ENCODE measurements at places on chromosomes 16 and 17. TPM values are rescaled to one million over a fixed set of nuclear protein-coding genes. Genes with fewer than 3 reads are reported as not detected.

- peak; percentile 21 for DNase-seq
Observed at GRCh38 chr16:58843675-58844074, 109.6 kb upstream of the GOT2 start.

- no peak for DNase-seq
Observed at GRCh38 chr16:49693445-49693844, 162.5 kb downstream of the ZNF423 start.

DNA sequence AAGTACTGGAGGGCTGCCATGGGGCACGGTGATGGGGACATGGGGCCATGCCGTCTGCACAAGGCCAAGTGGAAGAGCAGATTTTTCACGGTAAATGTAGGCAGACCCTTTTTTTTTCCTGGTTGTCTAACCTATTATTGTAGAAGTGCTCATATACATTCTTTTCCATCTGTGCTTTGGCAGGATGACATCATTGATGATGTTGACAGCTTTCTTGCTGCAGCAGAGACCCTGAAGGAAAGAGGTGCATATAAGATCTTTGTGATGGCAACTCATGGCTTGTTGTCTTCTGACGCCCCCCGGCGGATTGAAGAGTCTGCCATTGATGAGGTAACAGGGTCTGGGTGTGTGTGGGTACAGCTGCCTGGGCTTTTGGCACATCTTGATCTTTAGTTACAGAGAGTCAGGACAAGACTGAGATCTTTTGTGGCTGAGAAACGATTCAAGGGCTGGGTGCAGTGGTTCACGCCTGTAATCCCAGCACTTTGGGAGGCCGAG, 23.3 kb upstream of the SLC5A10 start:
- DNase-seq, result no peak

DNA sequence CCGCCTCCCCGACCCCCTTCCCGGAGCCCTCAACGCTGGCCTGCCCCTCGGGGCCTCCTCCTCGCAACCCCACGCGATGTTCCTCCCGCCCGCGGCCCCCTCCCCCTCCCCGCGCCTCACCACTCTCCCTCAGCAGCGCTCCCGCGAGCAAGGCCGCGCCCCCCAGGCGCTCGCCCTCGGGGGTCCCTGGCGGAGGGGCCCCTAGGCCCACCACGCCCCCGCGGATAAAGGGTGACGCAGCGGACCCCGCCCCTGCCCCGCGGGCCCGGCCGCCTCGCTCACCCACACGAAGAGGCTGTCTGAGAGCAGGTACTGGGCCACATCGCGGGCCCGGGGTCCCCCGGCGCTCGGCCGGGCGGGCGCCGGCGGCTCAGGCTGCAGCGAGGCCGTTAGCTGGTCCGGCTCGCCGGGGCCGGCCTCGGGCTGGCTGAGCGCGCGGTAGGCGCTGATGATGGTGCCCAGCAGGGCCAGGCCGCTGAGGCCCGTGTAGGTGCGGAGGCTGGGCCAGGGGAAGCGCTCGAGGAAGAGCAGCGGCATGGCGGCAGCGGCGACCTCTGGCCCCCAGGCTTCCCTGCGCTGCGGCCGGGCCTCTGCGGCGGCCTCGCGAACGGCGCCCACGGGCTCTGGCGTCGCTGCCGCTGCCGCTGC, 430 bp downstream of the AMFR start:
- DNase-seq, result peak; percentile 23

GRCh38 chr16:30658731-30659506, 688 bp downstream of the FBRS start:
- DNase-seq, result no peak

DNA sequence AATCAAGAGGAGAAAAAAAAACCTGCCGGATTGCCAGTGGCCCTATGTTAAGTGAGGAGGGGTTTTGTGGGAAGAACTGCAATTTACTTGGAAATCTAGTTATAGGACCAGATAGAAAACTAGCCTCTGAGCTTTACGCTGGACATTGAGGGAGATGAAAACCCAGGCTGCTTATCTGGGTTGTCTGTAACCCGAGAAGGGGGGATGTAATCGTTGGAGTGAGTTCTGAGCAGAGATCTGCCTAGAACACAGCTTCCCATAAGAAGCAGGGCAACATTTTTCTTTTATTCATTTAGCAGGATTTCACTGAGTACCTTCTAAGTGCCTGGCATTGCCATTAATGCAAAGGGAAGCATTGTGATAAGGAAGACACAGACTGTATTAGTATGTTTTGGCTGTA, 70.6 kb downstream of the KATNIP start:
- DNase-seq, result no peak

DNA sequence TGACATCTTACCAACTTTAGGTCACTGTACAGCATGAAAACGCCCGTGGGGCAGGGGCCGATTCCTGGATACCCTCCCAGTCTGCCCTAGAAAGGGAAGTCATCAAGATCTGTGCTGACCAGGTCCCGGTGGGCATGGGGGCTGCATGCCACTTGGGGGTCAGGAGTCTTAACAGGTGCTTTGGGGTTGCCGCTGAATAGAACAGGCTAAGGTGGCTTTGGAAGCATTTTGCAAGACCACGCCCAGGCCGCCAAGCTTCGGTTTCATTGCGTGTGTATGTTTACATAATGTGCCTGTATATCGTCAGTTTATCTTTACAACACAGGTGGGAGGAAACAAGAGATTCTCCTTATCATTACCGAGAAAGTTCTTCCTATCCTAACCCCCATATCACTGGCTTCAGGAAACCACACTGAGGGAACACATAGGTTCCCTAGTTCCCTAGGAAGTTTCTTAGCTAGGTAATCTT, 13.3 kb upstream of the USP36 start:
- no peak for DNase-seq

DNA sequence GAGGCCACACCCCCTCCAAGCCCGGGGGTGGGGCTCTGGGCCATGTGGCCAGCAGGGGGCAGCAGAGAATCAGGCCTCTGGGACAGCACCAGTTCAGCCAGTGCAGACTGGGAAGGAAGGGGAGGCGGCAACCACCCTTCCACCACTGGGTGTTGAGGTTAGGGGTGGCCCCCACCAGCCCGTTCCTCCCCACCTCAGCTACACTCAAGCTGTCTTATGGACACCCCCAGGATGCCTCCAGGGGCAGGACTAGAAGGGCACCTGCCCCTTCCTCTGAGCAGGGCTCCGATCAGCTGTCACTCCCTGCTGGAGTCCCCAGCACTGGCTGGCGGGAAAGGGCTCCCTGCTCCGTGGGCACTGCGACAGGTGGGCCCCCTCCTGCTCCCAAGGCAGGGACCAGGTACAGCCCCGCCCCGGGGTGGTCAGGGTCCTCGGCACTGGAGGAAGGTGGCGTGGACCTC, 21.8 kb downstream of the KATNB1 start:
- DNase-seq, result peak; percentile 51

- no peak for DNase-seq
Observed at GRCh38 chr16:55526441-55526840, 17.6 kb downstream of the LPCAT2 start.

GRCh38 chr17:29461483-29462206, 71.5 kb downstream of the TAOK1 start:
- no peak for DNase-seq

DNA sequence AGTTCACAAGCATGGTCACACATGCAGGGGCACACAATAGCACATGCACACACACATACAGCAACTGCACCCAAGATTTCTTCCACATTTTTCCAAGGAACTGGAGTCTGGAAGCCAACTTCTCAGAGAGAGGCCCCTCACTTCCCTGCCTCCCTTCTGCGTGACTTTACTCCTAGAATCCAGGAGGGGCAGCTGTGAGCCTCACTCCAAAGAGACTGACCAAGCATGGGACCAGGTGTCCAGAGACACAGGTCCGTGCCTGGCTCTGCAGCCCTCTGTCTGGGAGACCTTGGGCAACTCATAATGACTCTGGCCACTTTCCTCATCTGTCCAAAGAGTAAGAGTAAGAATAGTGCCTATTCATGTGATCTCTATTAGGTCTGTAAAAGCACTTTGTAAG, 104.7 kb upstream of the TMEM132E start:
- no peak for DNase-seq

DNA sequence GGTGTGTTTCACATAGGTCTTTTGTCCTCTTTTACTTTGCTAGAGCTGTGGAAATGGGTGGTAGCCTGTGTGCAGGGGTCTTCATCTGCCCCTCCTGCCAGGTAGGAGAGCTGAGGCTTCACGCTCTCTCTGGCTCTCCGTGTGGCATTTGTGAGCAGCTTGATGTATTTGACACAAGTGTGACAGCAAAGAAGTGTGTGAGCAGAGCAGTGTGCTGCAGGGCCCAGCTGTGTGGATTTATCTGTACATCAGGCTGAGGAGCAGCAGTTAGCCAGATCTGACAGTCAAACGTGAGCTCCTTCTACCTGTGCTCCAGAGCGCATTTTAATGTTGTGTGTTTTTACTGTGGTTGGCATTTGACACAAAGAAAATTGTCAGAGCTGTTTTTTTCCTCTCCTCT, 101.8 kb downstream of the FTO start:
- no peak for DNase-seq

DNA sequence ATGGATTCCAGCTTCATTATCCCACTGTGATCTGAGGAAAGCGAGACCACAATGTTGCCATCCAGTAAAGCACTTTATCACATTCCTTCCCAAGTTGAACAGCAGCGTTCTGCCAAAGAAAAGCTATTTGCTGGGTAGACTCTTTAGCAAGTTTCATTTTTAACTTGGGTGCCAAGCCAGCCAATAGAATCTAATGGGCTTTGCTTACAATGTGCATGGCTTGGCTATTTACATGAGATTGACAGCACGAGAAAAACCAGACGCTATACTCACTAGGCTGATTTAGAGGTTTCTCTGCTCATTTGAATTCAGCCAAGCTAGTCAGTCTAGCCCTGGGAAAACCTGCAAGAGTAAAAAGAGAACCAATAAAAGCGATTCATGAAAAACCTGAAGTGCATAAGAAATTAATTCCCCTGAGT, 108.9 kb downstream of the CDH13 start:
- no peak for DNase-seq

DNA sequence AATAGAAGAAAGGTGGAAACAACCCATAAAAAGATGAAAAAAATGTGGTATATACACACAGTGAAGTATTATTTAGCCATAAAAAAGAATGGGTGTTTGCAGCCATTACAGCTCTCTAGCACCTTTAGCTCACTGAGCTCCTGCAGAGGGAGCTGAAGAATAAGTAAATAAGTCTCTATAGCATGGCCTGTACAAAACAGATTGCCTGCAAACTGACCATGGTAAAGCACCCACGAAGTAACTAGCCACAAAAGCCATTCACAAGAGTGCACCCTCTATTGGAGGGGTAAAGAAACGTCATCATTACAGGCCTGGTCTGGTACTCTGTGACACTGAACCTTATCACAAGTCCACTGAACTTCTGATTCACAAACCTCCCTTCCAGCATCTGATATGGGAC, 76.3 kb downstream of the USP32 start:
- DNase-seq, result no peak

DNA sequence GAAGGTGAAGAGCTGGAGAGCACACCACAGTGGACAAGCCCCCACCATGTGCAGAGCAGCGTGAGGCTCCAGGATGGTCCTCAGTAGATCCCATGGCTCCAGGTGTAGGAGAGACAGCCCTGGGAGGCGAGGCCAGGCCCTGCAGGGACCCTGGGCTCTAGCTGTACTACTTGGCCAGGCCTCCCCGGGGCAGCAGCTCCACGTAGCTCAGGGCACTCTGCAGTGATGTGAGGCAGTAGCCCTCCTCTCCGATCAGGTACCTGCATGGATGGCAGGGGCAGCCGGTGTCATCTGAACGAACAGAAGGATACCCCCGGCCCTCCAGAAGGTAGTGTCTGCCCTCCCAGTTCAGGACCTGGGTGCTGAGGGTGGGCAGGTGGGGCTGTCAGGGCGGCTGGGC, 6.2 kb upstream of the SPATA2L start:
- no peak for DNase-seq

GRCh38 chr16:66539623-66540469, 10.1 kb downstream of the TK2 start:
- no peak for DNase-seq

DNA sequence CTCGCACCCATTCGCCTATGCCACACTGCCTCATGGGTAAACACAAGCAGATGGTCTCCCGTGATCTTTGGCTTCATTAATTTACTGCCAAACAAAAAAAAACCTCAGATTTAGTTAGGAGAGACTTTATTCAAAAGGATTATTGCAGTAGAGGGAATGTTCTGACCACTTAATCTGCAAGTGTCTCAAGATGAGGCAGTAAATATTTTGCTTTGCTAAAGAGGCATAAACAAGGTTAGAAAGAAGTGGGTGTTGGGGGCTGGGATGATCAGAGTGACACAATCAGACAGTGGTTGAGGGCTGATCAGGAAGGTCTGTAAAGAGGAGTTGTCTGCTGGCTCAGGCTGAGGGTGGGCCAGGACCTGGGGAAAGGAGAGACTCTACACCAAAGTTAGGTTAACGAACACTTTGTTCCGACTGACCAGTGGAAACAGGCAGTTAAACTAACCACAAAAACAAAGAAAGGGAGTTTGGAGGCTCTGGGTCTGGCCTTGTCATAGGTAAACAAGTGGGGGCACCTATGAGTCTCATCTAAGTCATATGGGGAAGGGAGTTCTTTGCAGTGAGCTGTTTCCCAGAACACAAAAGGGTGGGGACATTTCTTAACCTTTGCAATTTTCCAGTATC, 28.5 kb downstream of the HSD17B2 start:
- DNase-seq, result no peak

GRCh38 chr16:14378689-14379467, 251.2 kb downstream of the PARN start:
- DNase-seq, result no peak

DNA sequence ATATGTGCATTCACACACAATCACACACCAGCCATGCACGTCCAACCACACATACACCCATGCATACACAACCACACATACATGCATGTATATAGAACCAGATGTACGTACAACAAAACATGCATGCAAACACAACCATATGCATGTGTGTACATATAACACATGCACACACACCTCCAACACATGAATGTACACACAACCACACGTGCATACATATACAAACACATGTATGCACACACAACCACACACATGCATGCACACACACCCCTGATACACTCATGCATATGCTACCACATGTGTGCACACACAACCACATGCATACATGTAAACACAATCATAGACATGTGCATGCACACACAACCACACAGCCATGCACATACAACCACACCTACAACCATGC, 52.0 kb upstream of the SDK2 start:
- no peak for DNase-seq

Gene TUBG2
- 25.6 TPM for polyA plus RNA-seq

Gene OTOP3
- not detected for polyA plus RNA-seq

Gene MPO
- 5.7 TPM for polyA plus RNA-seq

Gene KCNH4
- not detected for polyA plus RNA-seq

Gene KRTAP4-6
- polyA plus RNA-seq, result not detected

Gene EVI2A
- polyA plus RNA-seq, result 3.9 TPM

Gene SNX20
- 1.8 TPM for polyA plus RNA-seq

Gene ARL5C
- 0.27 TPM for polyA plus RNA-seq

Gene KRT26
- not detected for polyA plus RNA-seq

Gene LPO
- polyA plus RNA-seq, result 0.09 TPM

Gene SPN
- 2.3 TPM for polyA plus RNA-seq

Gene PRAC1
- polyA plus RNA-seq, result not detected
